ENCODE measurements at places on chromosomes 7 and 10.
A peak's percentile ranks its signal among the peaks of the same experiment; 100 is the strongest.

DNA sequence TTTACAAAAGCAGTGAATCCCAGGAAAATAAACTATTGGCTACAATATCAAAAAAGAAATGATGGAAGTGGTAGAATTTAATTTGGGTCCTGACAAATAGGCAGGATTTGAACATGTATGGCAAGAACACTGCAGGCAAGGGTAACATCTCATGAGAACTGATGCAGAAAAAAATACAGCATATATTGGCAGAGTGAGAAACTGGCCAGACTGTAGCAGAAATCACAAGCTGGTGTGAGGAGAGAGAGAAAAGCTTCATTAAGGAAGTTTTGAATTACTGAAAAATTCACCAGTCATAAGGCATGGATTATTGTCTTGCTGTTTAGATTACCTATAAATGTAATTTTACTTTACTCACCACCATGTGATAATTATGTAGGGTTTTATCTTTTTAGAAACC is 77.4 kb downstream of the ZEB1 start:
- no peaks in the 10 kb centered on the region for H3K27me3 ChIP-seq
- DNase-seq, result no peak
- no peaks in the 10 kb centered on the region for H3K36me3 ChIP-seq
- H3K4me3 ChIP-seq, result no peak overlapping the region
- H3K4me1 ChIP-seq, result peaks cover 2% of the 10 kb centered on the region
- H3K27ac ChIP-seq, result no peak overlapping the region

- no peaks in the 10 kb centered on the region for H3K4me1 ChIP-seq
- DNase-seq, result no peak
- H3K27ac ChIP-seq, result no peak overlapping the region
- no peaks in the 10 kb centered on the region for H3K36me3 ChIP-seq
- no peaks in the 10 kb centered on the region for H3K27me3 ChIP-seq
- no peak overlapping the region for H3K4me3 ChIP-seq
Observed at GRCh38 chr10:49285232-49285631, 13.7 kb upstream of the C10orf71 start.

DNA sequence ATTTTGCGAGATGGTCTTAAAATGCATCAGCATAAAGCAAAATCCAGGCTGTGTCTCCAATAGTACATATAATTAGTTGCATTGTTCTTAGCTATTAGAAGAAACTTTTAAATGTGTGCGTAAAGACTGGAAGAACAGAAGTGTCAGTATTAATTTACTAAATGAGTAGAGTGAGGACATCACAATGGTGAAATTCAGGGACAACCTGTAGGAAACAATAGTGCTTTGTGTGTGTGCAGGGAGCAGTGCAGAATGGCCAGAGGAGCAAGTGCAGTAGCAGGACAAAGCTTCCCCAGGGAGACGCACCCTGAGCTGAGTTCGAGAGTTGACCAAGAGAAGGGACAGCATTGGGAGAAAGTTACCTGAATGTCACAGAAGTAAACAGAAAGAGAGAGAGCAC is 13.7 kb downstream of the ITGB8 start:
- H3K4me1 ChIP-seq, result no peaks in the 10 kb centered on the region
- no peak overlapping the region for H3K27ac ChIP-seq
- no peaks in the 10 kb centered on the region for H3K27me3 ChIP-seq
- DNase-seq, result no peak

DNA sequence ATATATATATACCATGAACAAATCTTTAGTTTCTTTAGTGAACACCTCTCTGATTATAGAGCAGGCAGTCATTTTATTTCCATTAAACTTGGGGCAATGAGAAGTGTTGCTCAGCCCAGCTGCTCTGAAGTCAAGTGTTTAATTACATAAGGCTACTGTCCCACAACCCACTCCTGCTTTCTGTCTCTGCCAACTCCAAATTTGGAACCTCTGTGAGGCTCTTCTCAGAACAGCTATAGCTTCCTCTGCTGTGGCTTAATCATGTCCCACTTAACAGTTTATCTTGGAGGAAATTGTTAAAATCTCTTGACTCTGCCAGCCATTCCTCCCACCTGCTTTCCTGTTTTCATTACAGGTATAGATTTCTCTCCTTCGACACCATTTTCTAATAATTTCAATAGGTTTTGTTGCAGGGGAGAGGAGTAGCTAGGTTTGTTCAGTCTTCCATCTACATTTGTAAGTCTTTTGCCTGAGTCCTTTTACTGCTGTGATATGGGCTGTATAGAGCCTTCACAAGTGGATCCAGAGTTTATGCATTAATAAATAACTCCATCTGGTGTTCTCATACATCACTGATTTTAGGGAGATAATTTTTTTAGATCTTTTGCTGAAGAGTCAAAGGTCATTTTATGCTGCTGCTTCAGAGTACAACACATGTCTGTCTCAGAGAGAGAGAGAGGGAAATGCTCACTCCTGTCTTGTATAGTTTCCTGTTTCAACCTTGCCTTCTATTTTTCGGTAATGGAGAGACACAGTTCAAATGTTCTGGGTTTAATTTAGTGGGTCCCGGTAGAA is 170.4 kb downstream of the WNT2 start:
- no peak overlapping the region for H3K27ac ChIP-seq
- H3K36me3 ChIP-seq, result peaks cover 2% of the 10 kb centered on the region
- H3K4me1 ChIP-seq, result no peaks in the 10 kb centered on the region
- no peaks in the 10 kb centered on the region for H3K27me3 ChIP-seq
- no peak overlapping the region for H3K4me3 ChIP-seq

DNA sequence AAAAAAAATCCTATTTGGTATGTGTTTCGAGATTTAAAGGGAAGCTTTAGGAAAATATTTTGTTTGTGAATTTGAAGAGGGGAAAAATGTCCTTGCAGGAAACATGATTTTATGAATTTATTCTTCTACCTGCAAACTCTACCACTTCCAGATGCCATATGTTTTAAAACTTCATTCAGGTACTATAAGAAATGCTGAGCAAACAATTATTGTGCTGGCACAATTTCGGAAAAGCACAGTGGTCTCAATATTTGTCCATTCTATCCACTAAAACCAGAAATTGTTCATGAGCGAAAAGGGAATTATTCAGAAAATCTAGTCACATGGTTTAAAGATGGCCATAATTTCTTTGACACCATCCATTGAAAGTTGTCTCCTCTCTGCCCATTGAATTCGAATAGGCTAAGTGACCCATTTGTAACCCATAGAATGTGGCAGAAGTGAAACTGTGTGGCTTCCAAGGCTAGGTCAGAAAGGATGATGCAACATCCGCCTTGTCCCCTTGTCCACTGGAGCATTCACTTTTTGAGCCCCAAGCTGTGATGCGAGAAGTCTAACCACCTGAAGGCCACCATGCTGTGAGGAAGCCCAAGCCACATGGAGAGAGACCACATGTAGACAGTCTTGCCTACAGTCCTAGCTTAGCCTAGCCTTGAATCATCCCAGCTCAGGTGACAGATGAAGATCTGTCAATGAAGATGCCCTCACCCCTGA is 189.8 kb upstream of the PRKCQ start:
- no peak overlapping the region for H3K27ac ChIP-seq
- DNase-seq, result no peak
- no peaks in the 10 kb centered on the region for H3K4me1 ChIP-seq
- H3K4me3 ChIP-seq, result no peak overlapping the region

DNA sequence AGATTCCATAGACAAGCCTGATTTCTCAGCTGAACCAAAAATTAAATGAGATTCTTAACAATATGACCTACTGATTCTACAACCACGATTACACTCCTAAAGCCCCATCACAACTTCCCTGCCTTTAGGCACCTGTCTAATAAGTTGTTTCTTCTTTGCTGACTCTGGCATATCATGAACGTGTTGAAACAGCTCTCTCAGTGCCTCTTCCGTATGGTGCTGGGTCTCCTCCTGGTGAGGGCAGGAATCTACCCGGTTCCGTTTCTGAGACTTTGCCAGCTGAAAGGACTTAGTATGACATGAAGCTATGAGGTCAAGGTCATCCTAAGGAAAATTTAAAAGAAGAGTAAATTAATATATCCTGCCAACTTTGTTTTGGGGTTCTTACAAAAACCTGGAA is 48.6 kb downstream of the ARHGAP19 start:
- no peak overlapping the region for H3K27ac ChIP-seq
- peaks cover 8% of the 10 kb centered on the region for H3K36me3 ChIP-seq
- no peak for DNase-seq
- H3K27me3 ChIP-seq, result no peaks in the 10 kb centered on the region
- no peaks in the 10 kb centered on the region for H3K4me1 ChIP-seq

DNA sequence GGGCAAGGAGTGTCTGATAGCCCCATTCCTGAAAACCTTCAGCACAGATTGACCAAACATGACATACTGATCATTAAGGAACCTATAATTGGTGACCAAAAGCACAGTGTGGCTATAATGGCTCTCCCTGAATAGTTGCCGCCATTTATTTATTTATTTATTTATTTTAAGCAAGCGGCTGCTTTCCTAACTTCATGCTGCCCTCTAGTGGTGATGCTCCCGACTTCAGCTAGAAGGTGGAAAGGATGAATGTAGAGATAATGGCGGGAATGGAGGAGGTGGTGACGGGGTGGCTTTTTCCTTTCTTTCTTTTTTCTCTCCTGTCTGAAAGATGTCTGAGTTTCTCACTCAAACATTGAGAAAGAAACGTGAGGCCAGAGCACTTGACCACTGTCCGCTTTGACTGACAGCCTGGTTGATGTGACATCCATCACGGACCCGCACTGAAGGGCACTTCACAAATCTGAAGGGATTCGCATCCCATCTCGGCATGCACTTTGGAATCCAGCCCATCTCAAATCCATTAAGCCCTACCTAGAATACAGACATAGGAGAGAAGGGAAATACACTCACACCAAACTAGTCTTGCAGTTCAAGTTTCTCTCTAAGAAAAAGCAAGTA is 1090.1 kb downstream of the KCNMA1 start:
- no peaks in the 10 kb centered on the region for H3K27me3 ChIP-seq
- no peak overlapping the region for H3K4me3 ChIP-seq
- H3K4me1 ChIP-seq, result no peaks in the 10 kb centered on the region

- DNase-seq, result no peak
- H3K27ac ChIP-seq, result no peak overlapping the region
- no peak overlapping the region for H3K4me3 ChIP-seq
- no peaks in the 10 kb centered on the region for H3K36me3 ChIP-seq
- peaks cover 3% of the 10 kb centered on the region for H3K4me1 ChIP-seq
Observed at GRCh38 chr7:110839866-110840265, 251.1 kb upstream of the LRRN3 start.

GRCh38 chr10:114655671-114656070 is 2.4 kb downstream of the ABLIM1 start:
- no peaks in the 10 kb centered on the region for H3K27me3 ChIP-seq
- H3K4me3 ChIP-seq, result no peak overlapping the region
- H3K27ac ChIP-seq, result no peak overlapping the region
- no peaks in the 10 kb centered on the region for H3K36me3 ChIP-seq
- no peaks in the 10 kb centered on the region for H3K4me1 ChIP-seq

GRCh38 chr7:30585675-30586074 is 9.0 kb upstream of the GARS1 start:
- H3K4me1 ChIP-seq, result no peaks in the 10 kb centered on the region
- DNase-seq, result no peak
- no peak overlapping the region for H3K4me3 ChIP-seq
- no peaks in the 10 kb centered on the region for H3K27me3 ChIP-seq

GRCh38 chr7:121085922-121086321 is 97.4 kb downstream of the CPED1 start:
- H3K27me3 ChIP-seq, result peaks cover 3% of the 10 kb centered on the region
- H3K4me3 ChIP-seq, result no peak overlapping the region
- H3K27ac ChIP-seq, result no peak overlapping the region
- no peaks in the 10 kb centered on the region for H3K4me1 ChIP-seq

- peaks cover 22% of the 10 kb centered on the region for H3K36me3 ChIP-seq
- H3K27ac ChIP-seq, result no peak overlapping the region
- DNase-seq, result no peak
Observed at GRCh38 chr7:6437251-6437650, 10.5 kb downstream of the DAGLB start.

DNA sequence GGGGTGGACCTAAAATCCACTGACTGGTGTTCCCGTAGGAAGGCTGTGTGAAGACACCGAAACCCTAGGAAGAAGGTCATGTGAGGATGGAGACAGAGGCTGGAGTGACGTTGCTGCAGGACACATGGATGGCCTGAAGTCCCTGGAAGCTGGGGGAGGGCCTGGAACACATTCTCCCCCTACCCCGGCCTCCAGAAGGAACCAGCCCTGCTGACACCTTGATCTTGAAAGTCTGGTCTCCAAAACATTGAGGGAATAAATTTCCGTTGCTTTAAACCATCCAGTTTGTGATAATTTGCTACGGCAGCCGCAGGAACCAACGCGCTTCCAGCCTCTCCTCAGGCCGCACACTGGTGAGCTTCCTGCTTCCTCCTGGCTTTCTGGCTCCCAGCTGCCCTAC is 288.2 kb downstream of the GLRX3 start:
- H3K36me3 ChIP-seq, result no peaks in the 10 kb centered on the region
- H3K27ac ChIP-seq, result no peak overlapping the region
- H3K4me3 ChIP-seq, result no peak overlapping the region
- no peaks in the 10 kb centered on the region for H3K4me1 ChIP-seq
- peaks cover 3% of the 10 kb centered on the region for H3K27me3 ChIP-seq

DNA sequence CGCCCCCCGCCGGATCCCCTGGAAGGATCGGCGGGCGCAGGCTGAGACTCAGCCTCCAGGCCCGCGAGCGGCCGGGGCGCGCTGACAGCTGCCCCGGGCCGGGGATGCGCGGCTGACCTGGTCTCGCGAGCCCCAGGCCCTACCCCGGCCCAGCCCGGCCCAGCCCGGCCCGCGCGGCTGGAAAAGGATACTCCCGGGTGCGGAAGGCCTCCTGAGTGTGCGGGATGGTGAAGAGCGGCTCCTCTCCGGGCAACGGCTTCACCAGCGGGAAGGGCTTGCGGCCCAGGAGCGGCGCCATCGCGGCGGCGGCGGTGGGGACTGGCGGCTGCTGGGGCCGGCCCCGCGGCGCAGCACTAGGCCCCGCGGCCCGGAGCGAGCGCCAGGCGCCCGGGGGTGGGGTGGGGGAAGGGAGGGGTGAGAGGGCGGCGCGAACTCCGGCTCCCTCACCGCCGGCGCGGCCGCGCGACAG is 423 bp downstream of the BAZ1B start:
- no peaks in the 10 kb centered on the region for H3K27me3 ChIP-seq
- no peak for DNase-seq
- peaks cover 12% of the 10 kb centered on the region for H3K36me3 ChIP-seq
- peak overlapping the region; percentile 74 for H3K4me3 ChIP-seq
- peaks cover 36% of the 10 kb centered on the region for H3K4me1 ChIP-seq
- peak overlapping the region; percentile 96 for H3K27ac ChIP-seq

GRCh38 chr7:92557808-92558362 is 29.3 kb downstream of the RBM48 start:
- no peak overlapping the region for H3K27ac ChIP-seq
- H3K27me3 ChIP-seq, result no peaks in the 10 kb centered on the region
- no peak for DNase-seq
- H3K4me1 ChIP-seq, result no peaks in the 10 kb centered on the region

DNA sequence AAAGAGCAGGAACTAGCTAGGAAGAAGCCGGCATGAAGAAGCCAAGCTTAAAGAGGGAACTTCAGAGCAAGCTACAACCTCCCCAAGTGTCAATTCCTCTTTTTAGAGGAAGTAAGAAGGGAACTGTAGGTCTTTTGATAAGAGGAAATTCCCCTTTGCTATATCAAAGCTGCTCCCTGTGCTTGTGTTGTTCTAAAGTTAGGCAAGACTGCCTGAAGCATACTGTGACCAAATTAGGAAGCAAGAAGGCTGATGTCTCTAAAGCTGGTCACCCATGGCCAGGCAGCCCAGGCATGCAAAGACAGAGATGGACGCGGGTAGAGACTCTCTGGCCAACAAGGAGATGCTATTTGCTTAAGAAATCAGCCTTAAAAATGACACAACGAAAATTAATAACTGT is 87.9 kb downstream of the RNF216 start:
- peak overlapping the region; percentile 54 for H3K4me3 ChIP-seq
- H3K36me3 ChIP-seq, result no peaks in the 10 kb centered on the region
- DNase-seq, result no peak
- H3K27me3 ChIP-seq, result no peaks in the 10 kb centered on the region
- H3K27ac ChIP-seq, result peak overlapping the region; percentile 68
- H3K4me1 ChIP-seq, result peaks cover 89% of the 10 kb centered on the region

GRCh38 chr10:52488606-52489485 is 174.8 kb downstream of the DKK1 start:
- no peak overlapping the region for H3K27ac ChIP-seq
- no peaks in the 10 kb centered on the region for H3K27me3 ChIP-seq
- H3K4me3 ChIP-seq, result no peak overlapping the region
- H3K4me1 ChIP-seq, result no peaks in the 10 kb centered on the region
- DNase-seq, result no peak

Measured in T-cell (primary cell).